ENCODE measurements at places on chromosomes 2 and 18.

GRCh38 chr2:22879009-22879863 is 505.7 kb upstream of the KLHL29 start:
- no peak for DNase-seq

DNA sequence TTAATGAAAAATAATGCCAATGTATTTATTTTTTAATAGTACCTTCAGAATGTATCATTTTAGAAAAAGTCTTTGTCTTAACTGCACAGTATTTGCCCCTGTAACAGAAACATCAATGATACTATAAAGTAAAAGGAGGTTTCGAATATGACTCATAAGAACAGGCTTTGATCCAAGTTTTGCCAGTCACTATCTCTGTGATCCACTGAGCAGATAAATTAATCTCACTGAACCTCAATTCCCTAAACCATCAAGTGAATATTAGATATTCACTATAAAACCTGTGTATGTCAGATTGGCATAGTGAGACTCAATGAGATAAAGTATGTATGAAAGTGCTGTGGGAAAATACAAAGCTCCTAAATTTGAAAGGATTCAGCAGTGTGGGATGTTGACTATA is 292.1 kb downstream of the EXOC6B start:
- DNase-seq = peak; percentile 86

DNA sequence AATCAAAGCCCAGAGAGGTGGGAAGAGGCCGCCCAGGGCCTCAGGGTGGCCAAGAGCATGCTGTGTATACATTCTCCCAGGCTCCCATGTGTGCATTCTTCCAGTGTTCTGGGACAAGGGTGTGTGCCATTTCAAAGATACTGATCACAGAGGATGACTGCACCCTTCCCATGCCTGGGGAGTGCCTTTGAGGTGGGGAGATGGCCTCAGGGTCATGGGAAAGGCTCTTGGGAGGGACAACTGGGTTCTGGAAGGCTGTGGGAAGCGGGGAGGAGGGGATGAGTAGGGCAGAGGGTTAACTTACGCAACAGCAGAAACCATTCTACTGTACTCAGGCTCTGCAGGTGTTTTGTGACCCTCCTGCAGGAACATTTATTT is 40.9 kb downstream of the KLHL29 start:
- no peak for DNase-seq

DNA sequence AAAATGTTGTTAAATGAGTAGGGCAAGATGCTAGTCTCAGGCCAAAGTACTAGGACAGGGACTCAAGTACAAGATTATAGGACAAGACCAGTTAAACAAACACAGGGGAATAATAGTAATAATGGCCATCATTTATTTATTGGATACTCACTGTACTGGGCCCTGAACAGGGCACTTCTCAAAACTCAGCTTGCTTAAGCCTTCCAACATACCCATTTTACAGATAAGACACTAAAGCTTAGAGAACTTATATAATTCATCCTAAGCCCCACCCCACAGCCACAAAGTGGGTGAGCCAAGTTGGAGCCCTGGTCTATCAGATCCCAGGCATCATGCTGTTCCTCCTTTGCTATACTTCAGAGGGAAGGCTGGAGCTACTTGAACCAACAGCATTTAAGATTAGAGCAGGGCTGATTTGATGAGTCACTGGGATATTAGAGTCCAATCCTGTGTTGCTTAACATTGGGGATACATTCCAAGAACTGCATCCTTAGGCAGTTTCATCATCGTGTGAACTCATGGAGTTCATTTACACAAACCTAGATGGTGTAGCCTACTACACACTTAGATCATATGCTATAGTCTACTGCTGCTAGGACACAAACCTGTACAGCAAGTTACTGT is 153.6 kb downstream of the MTCL1 start:
- no peak for DNase-seq

DNA sequence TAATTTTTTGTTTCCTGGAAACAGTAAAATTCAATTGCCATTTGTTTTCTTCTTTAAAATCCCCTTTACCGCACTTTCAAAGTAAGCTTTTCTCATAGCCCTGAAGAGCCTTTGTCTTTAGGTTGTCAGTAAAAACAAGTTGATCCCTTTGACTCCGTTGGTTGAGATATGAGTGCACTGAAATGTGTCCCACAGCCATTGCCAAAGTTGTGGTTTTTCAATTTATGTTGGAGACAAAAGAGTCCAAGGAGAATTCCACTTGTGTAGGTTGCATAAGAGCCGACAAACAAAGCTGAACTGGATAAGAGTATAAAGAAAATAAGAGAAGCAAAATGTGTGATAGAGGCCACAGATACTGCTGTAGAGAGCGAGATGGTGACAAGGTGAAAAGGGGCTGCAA is 26.1 kb upstream of the HNMT start:
- no peak for DNase-seq

- no peak for DNase-seq
Observed at GRCh38 chr18:59606193-59607077, 90.8 kb downstream of the CCBE1 start.

GRCh38 chr18:43965691-43966090 is 688.4 kb upstream of the SYT4 start:
- DNase-seq = no peak

GRCh38 chr2:202450785-202451184 is 74.7 kb downstream of the BMPR2 start:
- no peak for DNase-seq

GRCh38 chr2:45316576-45317338 is 294.3 kb downstream of the SRBD1 start:
- no peak for DNase-seq

- no peak for DNase-seq
Observed at GRCh38 chr2:156327835-156328695, 4.5 kb downstream of the NR4A2 start.

GRCh38 chr2:138476940-138477339 is 24.6 kb upstream of the SPOPL start:
- DNase-seq = no peak

- peak; percentile 85 for DNase-seq
Observed at GRCh38 chr18:3454365-3455089, 4.6 kb downstream of the TGIF1 start.

- DNase-seq = no peak
Observed at GRCh38 chr2:143717053-143717452, 587.8 kb downstream of the ARHGAP15 start.

GRCh38 chr2:235711527-235711926 is 217.7 kb downstream of the AGAP1 start:
- DNase-seq = no peak

DNA sequence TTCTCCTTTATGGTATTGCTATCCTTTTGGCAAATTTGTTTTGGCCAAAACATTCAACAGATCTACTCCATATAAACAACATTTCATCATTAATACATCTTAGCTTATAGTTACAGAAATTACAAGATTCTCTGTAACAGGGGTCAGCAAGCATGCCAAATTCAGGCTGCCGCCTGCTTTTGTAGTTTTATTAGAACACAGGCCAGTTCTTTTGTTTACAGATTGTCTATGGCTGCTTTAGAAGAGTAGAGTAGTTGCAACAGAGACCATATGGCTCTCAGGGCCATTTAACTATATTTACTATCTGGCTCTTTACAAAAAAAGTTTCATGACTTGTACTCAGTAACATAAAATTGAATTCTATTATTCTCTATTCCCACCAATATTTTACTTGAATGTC is 53.9 kb downstream of the LNPK start:
- no peak for DNase-seq
